ENCODE measurements at places on chromosomes 7 and 10. TPM values are rescaled to one million over a fixed set of nuclear protein-coding genes. Genes with fewer than 3 reads are reported as not detected.

DNA sequence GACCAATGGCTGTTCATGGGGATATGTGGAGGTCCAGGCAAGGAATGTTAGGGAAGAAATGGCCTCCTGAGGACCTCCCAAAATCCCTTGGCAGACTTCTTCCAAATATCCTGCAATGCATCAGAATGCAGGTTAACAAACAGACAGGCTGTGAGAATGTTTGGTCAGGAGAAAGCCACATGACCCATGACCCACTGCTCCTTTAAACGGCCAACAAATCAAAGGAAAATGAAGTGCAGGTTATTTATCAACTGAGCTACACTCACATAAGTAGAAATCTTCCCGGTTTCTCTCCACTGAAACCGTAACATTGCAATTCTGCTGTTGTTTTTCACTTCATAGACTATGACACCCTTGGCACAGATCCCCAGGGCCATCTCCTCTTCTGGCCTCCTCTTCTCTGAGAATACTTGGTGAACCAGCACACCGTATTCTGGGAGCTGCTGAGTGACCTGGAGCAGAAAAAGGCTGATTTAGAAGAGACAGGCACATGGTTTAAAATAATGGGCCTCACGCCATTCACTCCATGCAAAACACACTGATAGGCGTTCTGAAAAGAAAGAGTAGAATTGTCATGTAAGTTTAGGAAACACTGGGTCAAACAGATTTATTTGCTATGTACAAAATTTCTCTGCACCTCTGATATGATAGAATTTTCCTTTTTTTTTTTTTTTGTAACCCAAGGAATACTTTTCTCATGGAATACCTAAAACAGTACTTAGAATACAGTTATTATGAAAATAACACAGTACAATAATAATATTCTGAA lies 67.8 kb downstream of the FRMPD2 start:
- DNase-seq: no peak

DNA sequence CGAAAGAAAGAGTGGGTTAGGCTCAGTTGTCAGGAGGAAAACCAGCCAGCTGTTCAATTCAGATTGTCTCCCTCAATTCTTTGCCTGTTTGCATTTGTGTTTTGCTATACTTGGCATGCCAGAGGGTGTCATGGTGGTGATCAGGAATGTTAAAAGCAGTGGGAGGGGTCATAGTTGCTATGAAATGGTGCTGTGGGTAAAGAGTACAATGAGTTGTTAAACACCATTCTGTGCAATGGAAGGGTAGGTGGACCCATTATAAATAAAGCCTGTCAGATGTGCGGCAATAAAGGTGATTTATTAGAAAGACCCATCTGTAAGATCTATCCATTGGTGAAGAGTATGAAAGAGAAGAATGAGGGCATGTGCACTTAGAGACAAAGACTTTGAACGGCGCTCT lies 82.2 kb downstream of the MRPL32 start:
- DNase-seq: no peak

DNA sequence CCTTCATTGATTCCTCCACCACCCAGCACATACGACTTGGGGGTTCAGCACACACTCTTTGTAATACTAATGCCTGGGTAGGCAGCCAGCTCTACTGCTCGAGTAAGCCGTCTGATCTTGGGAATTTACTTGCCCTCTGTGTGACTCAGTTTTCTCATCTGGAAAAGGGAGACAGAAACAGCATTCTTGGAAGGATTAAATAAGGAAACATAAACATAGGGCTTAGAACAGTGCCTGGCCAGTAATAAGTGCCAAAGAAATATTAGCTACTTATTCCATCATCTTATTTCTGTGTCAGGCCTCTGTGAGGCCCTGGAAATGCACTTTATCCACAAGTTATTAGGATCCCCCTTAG lies 130.1 kb downstream of the TNS3 start:
- DNase-seq: no peak

DNA sequence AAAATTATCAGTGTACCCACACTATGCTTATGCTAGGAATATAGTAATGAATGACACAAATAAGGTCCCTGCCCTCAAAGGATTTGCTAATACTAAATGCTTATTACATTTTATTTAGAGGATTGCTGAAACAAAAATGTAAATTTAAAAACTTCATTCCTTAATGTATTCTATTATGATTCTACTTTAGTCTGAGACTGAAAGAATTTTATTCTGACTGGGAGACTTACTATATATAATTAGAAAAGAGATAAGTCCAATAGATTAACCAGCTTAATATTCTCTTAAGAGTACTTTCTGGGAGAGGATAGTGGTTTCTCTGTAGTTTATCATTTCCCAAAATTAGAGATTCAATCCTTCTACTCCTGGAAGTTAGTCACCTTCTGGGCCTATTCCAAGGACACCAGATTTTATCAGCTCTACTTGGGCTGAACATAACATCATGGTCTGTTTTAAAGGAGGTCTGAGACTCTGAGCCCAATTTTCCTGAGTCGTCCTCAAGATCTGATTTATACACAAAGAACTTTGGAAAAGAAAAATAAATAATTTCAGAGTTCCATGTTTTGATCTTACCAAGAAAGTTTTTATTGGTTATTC lies 41.1 kb downstream of the ASZ1 start:
- no peak for DNase-seq

- no peak for DNase-seq
Measured at GRCh38 chr7:96837593-96837992, 127.9 kb upstream of the SEM1 start.

DNA sequence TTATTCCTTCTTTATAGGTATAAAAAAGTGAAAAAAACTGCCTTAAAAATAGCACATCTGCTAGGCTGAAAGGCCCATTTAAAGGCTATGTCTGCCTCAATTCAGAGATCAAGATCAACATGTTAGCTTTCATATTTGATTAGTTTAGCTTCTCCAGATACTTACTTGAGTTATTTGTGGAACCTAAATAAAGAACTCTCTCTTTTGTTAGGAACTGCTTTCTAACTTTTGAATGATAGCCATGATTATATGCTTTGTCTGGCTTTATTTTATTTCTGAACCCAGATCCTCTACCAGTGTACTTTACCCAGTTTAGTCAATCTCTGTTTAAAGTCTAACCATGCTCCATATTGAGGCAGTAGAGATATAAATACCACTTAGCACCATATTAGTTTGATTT lies 515.5 kb upstream of the SEMA3D start:
- no peak for DNase-seq

GRCh38 chr7:16811551-16811950 lies 6.8 kb upstream of the AGR2 start:
- no peak for DNase-seq

- DNase-seq: no peak
Measured at GRCh38 chr10:112382515-112383235, 8.8 kb downstream of the ACSL5 start.

GRCh38 chr10:103842605-103843004 lies 12.8 kb downstream of the SH3PXD2A start:
- DNase-seq: no peak

DNA sequence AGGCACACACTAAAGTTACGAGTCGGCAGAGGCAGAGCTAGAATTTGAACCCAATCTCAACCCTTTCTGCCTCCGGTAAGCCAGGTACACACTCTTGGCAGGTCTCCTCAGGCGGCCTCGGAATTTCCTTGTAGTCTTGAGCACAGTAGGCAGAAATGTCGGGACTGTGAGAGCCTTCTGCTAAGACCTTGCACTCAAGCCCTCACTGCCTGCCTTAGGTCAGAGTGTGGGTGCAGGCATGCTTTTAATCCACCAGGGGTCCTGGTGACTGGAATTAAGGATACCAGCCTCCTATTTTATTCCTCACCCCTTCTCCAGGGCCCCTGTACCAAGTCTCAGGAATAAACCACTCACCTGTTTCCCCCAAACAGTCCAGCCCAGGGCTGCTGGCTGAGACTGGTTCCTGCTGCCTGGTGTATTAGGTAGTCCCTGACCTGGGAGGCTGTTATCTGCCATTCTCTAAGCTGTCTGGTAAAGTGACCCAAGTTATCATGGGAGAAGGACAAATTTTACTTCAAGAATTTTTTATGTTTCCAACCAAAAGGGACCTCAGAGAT lies 855 bp downstream of the ATP6V1F start:
- no peak for DNase-seq

- DNase-seq: no peak
Measured at GRCh38 chr10:131795761-131796160, 105.0 kb upstream of the PPP2R2D start.

- DNase-seq: no peak
Measured at GRCh38 chr10:14262836-14263425, 67.8 kb downstream of the FRMD4A start.

DNA sequence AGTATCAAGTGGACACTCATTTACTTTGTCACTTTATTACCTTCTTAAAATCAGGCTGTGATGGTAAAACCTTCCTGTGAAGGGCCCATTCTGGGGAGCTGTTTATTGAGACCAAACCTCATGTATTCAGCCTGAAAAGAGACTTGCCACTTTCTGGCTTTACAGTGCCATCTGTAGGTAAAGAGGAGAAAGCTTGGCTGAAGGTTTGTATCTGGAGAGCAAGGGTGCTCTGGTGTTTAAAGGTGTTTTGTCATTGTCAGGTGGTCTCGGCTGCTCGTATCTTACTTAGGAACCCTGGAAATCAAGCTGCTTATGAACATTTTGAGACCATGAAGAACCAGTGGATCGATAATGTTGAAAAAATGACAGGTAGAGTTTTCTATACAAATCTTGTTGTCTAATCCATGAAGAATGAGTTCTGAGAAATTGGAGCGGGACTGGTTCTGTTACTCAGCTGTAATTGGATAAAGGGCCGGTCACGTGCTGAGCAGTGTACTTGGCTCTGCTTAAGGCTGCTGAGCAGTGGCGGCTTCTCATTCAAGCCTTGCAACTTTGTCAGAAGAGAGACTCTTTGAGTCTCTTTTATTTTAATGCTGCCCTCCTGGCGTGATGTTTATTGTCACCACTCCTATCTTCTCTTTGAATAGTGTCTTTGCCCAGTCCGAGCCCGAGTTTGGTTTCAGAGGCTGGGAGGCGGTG lies 46.9 kb downstream of the AP3M1 start:
- no peak for DNase-seq

GRCh38 chr10:92125144-92125543 lies 165.7 kb downstream of the CPEB3 start:
- no peak for DNase-seq

GRCh38 chr7:77223261-77223660 lies 23.6 kb upstream of the FGL2 start:
- no peak for DNase-seq

GRCh38 chr10:359093-359492 lies 223.8 kb downstream of the ZMYND11 start:
- no peak for DNase-seq

GRCh38 chr7:36127075-36127740 lies 25.8 kb upstream of the EEPD1 start:
- no peak for DNase-seq

DNA sequence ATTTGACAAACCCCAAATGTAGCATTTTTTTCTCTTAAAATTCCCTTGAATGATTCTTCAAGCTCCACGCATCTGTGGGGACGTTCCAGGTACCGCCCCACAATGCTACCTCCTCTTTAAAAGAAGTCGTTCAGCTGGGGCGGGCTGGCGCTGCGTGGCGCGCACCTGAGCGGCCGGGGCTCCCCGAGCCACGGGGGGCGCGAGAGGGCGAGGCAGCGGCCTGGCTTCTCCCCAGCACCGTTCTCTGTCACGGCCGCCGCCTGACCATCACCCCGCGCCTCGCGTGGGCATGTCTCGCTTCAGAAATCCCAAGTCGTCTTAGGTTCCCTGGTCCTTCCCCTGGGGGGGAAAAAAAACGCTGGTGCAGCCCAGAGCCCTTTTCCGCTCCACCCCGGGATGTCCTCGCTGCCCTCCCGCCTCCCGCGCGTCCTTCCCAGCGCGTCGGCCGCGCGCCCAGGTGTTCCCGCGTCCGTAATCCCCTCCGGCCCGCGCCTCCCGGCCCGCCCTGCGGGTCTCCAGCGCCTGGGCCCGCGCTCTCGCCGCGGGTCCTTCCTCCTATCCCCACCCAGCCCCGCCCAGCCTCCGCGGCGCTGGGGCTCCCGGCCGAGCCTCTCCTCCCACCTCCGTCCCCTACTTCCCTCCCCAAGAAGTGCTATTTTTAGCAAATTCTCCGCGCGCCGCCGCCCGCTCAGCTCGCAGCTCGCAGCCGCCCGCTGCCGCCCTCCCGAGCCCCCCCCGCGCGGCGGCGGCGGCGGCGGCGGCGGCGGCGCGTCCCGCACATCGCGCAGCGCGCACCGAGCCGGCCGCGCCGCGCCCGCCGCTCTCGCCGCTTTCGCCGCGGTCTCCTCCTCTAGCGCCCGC lies 58.7 kb upstream of the PRPS1L1 start:
- DNase-seq: peak; percentile 52

DNA sequence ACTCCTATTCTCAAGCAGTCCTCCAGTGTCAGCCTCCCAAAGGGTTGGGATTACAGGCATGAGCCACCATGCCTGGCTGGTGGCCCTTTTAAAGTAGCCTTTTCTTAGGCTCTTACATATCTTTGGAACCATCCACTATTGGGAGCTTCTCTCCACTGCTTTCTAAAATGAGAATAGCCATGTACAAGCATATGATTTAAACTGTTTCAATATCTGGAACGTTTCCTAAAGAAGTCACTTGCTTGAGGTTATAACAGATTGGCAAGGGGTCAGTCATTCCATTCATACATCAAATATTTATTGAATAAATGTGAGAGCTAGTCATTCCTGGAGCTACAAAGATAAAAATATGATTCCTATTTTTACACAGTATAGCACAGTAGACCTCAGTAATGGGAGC lies 97.4 kb upstream of the LRGUK start:
- no peak for DNase-seq

DNA sequence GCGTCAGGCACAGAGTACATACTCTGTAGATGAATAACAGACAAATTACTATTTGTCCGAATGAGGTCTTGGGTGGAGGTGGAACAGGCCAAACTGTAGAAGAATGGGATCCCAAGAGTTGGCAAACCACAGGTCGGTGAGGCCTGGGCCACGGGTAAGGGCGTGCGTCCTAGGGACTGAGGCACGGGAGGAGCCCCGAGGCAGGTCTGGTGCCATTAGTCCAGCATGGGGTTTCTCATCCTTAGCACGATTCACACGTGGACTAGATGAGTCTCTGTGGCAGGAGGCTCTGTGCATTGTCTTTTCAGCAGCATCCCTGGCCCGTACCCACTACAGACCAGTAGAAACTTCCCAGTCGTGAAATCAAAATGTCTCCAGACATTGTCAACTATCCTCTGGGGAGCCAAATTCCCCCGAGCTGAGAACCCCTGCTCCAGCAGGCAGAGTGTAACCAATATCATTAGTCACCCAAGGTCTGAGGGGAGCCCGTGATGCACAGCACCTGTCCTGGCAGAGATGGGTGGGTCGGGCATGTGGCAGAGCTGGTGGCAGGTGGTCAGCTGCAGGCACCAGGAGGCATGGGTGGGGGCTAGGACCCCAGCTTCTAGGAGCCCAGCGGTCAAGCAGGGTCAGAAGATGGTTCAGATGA lies 61.3 kb downstream of the COL13A1 start:
- no peak for DNase-seq

Gene MYPN
- total RNA-seq: 152 TPM

Gene NPC1L1
- 0.17 TPM for total RNA-seq

Gene SNX13
- 45.7 TPM for total RNA-seq

Gene SMC3
- total RNA-seq: 17.2 TPM

Gene CYCS
- 346 TPM for total RNA-seq

Gene NME8
- total RNA-seq: 0.91 TPM

Gene INA
- total RNA-seq: 0.11 TPM

Gene SPDYE8
- not detected for total RNA-seq

Gene SPDYE2
- not detected for total RNA-seq

Gene OPALIN
- not detected for total RNA-seq

Gene LEP
- total RNA-seq: not detected

Gene RPS24
- 745 TPM for total RNA-seq

Gene LRRC4
- total RNA-seq: 6.8 TPM

Gene PSTK
- total RNA-seq: 2.0 TPM

Gene PCLO
- total RNA-seq: 3.0 TPM

Gene GBX1
- total RNA-seq: 0.36 TPM

All from heart left ventricle (tissue), 16 donors.